ENCODE measurements at places on chromosomes 5 and 9. TPM values are rescaled to one million over a fixed set of nuclear protein-coding genes. Genes with fewer than 3 reads are reported as not detected.

DNA sequence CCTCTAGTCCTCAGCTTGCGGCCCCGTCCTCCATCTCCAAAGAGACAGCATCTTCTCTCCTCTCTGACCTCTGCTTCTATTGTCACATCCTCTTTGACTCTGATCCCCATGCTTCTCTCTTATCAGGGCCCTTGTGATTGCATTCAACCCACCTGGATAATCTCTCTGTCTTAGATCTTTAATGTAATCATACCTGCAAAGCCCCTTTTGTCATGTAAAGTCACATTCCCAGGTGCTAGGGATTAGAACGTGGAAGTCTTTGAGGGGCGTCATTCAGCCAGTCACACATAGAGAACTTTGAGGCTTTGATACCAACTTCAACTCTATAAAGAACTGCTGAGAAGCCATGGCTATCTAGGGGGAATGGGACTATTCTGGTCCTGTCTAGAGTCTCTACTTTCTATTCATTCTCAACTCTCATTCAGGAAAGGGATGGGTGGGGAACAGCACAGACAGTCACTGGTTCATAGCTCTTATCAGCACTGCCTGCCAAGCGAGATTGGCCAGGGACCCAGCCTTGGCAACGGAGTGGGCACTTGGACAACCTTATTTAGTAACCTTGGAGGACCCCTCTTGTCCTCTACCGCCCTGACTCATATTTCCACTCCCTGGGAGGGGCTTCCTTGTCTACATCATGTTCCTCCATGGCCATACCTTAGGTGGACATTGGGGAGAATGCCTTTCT lies 29.0 kb downstream of the TAS2R1 start:
- H3K36me3 ChIP-seq = no peaks in the 10 kb centered on the region
- no peak for DNase-seq
- H3K27ac ChIP-seq = no peak overlapping the region
- no peaks in the 10 kb centered on the region for H3K27me3 ChIP-seq
- H3K4me1 ChIP-seq = no peaks in the 10 kb centered on the region

- H3K27me3 ChIP-seq = no peaks in the 10 kb centered on the region
- no peak overlapping the region for H3K4me3 ChIP-seq
- no peaks in the 10 kb centered on the region for H3K4me1 ChIP-seq
- DNase-seq = no peak
These were observed 179.7 kb downstream of the PAPPA start for GRCh38 chr9:116333254-116333653.

DNA sequence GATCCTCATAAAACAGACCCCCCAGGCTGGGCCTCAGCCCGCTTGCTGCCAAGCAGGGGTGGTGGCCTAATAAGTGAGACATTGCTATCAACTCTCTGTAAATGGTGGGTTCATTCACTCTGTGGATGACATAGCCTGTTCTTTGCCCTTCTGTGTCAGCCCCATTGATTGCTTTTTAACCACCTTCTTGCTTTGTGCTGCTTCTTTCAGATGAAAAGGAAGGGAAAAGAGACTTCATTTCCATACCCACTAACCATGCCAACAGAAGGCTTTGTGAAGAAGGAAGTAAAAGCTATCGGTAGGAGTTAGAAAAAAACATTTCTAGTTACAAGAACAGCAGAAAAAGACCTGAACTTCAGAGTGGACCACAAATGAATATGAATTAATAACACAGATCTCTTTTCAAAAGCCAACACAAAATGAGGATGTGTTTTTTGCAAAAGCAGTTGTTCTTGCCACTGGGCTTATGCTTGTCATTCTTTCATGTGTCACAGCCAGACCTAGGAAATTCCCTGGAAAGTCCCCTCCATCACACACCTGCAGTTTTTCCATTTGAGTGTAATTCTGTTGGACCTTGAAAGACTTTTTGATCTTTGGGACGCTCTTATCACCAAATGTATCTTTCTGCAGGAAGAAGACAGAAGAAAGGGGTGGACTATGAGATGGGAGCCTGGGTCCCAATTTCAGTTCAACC lies 507.7 kb downstream of the CCDC171 start:
- H3K4me1 ChIP-seq = peaks cover 5% of the 10 kb centered on the region
- H3K36me3 ChIP-seq = no peaks in the 10 kb centered on the region
- H3K4me3 ChIP-seq = no peak overlapping the region
- no peak for DNase-seq
- no peaks in the 10 kb centered on the region for H3K27me3 ChIP-seq
- H3K27ac ChIP-seq = no peak overlapping the region

DNA sequence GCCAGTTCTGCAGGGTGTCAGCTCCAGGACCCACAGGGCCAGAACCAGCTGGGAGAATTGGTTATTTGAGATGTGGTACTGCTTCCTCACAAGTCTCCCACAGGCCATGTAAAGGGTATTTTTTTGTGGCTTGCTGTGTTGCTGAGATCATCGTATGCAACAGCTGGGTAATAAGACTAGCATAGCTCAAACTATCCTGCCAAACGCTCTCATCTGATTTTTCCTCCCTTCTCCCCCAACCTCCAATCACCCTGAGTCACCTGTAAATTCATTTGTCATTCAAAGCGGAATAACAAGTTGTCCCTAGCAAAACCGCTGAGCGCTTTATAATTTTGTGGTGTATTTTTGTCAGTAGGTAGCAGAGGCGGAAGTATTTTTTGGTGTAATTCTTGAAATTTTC lies 63.2 kb downstream of the NSG2 start:
- no peaks in the 10 kb centered on the region for H3K36me3 ChIP-seq
- DNase-seq = no peak
- H3K27me3 ChIP-seq = no peaks in the 10 kb centered on the region
- H3K4me1 ChIP-seq = no peaks in the 10 kb centered on the region

GRCh38 chr9:132054024-132054423 lies 25.6 kb downstream of the MED27 start:
- H3K27me3 ChIP-seq = no peaks in the 10 kb centered on the region
- no peak for DNase-seq
- no peak overlapping the region for H3K4me3 ChIP-seq

DNA sequence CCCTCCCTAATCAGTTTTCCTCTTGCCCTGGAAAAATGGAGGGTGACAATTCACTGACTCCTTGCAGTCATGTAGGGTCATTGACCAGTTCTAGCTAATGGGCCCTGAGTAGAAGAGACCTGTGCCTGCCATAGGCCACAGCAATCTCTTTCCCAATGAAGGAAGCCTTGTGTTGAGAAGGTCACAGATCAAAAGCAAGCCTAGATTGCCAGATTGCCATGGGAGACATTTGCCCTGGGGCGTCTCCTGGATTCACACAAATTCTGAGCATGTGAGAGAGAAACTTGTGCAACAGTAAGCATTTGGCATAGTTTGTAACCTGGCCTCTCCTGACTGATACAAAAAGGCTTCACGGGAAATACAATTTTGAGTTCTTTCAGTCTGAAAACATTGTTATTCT lies 148.0 kb downstream of the NUDT12 start:
- no peak overlapping the region for H3K27ac ChIP-seq
- H3K4me1 ChIP-seq = no peaks in the 10 kb centered on the region
- no peaks in the 10 kb centered on the region for H3K36me3 ChIP-seq
- DNase-seq = no peak

DNA sequence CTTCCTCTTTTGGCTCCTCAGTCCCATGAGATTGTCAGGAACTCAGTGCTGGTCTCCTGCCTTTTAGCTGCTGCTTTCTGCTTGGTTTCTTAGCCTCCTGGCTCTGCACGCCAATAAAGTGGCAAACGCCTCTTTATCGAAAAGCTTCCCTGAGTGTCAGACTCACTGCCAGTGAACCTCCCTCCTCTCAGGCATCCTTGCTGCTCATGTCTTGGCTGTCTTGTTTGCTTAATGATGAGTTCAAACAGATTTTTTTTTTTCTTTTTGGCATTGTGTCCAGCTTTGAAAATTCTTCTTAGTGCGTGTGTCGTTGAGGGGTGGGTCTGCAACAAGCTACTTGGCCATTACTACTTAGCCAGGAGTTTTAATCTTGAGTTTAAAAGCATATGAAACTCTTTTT lies 14.9 kb downstream of the RASGRF2 start:
- H3K4me3 ChIP-seq = no peak overlapping the region
- H3K36me3 ChIP-seq = no peaks in the 10 kb centered on the region
- peaks cover 5% of the 10 kb centered on the region for H3K4me1 ChIP-seq
- H3K27me3 ChIP-seq = no peaks in the 10 kb centered on the region
- no peak for DNase-seq

DNA sequence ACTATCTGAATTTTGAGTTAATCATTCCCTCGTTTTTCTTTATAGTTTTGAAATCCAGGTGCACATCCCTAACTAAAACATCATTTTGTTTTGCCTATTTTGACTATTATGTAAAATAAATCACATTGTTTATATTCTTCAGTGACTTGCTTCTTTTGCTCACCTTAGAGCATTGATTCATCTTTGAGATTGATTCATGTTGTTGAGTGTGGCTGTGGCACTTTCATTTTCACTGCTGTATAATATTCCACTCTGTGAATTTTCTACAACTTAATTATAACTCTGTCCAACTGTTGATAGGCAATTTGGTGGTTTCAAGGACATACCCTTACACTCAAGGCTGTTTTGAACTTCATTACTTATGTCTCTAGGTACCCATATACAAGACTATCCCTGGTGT lies 12.5 kb downstream of the NKX2-5 start:
- no peak overlapping the region for H3K27ac ChIP-seq
- H3K4me3 ChIP-seq = no peak overlapping the region
- no peaks in the 10 kb centered on the region for H3K4me1 ChIP-seq
- no peaks in the 10 kb centered on the region for H3K36me3 ChIP-seq

- no peak overlapping the region for H3K27ac ChIP-seq
- H3K27me3 ChIP-seq = no peaks in the 10 kb centered on the region
- DNase-seq = no peak
- H3K4me3 ChIP-seq = no peak overlapping the region
- H3K4me1 ChIP-seq = no peaks in the 10 kb centered on the region
These were observed 131.1 kb downstream of the ZCCHC7 start for GRCh38 chr9:37251452-37251851.

DNA sequence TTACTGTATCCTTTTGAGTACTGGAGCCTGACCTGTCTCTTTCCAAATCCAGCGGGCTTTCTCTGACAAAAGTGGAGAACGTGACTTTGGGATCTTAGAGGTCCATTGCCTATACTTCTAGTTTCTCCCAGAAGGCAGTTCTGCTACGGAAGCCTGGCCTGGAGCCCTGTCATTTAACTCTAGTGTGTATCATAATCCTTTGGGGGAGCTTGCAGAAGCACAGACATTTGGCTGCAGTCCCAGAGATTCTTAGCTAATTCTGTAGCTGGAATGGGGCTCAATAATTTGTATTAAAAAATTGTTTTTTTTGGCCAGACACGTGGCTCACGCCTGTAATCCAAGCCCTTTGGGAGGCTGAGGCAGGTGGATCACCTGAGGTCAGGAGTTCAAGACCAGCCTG lies 3.0 kb downstream of the HARS2 start:
- no peak for DNase-seq
- H3K4me3 ChIP-seq = no peak overlapping the region
- H3K27me3 ChIP-seq = no peaks in the 10 kb centered on the region
- peaks cover 36% of the 10 kb centered on the region for H3K4me1 ChIP-seq
- H3K36me3 ChIP-seq = peaks cover 65% of the 10 kb centered on the region
- H3K27ac ChIP-seq = no peak overlapping the region

- no peaks in the 10 kb centered on the region for H3K36me3 ChIP-seq
- H3K27ac ChIP-seq = no peak overlapping the region
- H3K4me3 ChIP-seq = no peak overlapping the region
- DNase-seq = no peak
- H3K27me3 ChIP-seq = no peaks in the 10 kb centered on the region
These were observed 492.0 kb upstream of the MEF2C start for GRCh38 chr5:89374818-89375521.

DNA sequence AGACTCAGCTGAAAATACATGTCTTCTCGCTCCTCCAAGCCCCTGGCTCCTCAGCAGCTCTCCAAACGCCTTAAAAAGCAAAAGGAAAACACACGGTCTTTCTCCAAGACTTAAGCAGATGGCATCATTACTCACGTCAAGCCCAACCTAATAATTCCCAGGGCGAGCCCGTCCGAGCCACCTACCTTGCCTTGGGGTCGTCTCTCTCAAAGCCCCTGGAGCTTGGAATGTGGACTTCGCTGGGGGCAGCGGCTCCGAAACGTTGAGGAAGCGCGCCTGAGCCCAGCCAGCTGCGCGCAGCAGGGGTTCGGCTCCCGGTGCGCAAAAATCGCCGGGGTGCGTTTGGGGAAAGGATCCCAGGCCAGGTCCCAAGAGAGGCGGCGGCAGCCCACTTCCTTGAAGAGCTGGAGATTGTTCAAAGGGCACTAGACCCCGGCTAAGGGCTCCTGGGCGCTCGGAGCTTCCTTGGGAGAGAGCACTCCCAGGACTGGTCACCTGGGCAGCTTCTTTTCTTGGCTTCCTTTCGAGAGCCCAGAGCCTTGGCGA lies 395 bp downstream of the DRD1 start:
- no peaks in the 10 kb centered on the region for H3K36me3 ChIP-seq
- DNase-seq = no peak
- no peak overlapping the region for H3K27ac ChIP-seq
- H3K4me3 ChIP-seq = no peak overlapping the region
- peaks cover 5% of the 10 kb centered on the region for H3K4me1 ChIP-seq

- H3K27me3 ChIP-seq = no peaks in the 10 kb centered on the region
- no peaks in the 10 kb centered on the region for H3K4me1 ChIP-seq
- H3K36me3 ChIP-seq = peaks cover 7% of the 10 kb centered on the region
These were observed 47.2 kb downstream of the XRCC4 start for GRCh38 chr5:83124593-83124992.

- no peak overlapping the region for H3K27ac ChIP-seq
- no peak overlapping the region for H3K4me3 ChIP-seq
- peaks cover 7% of the 10 kb centered on the region for H3K27me3 ChIP-seq
- H3K36me3 ChIP-seq = no peaks in the 10 kb centered on the region
- DNase-seq = no peak
These were observed 3.3 kb downstream of the SGCD start for GRCh38 chr5:156330141-156330870.

- H3K27ac ChIP-seq = no peak overlapping the region
- no peaks in the 10 kb centered on the region for H3K27me3 ChIP-seq
- no peaks in the 10 kb centered on the region for H3K4me1 ChIP-seq
- H3K36me3 ChIP-seq = peaks cover 71% of the 10 kb centered on the region
- H3K4me3 ChIP-seq = no peak overlapping the region
- DNase-seq = no peak
These were observed 89.6 kb downstream of the RIC1 start for GRCh38 chr9:5718296-5719032.

GRCh38 chr5:1027631-1028441 lies 19.2 kb downstream of the NKD2 start:
- DNase-seq = no peak
- H3K4me3 ChIP-seq = no peak overlapping the region
- no peaks in the 10 kb centered on the region for H3K36me3 ChIP-seq
- no peaks in the 10 kb centered on the region for H3K4me1 ChIP-seq
- H3K27ac ChIP-seq = no peak overlapping the region
- H3K27me3 ChIP-seq = no peaks in the 10 kb centered on the region

Gene SPATA6L
- total RNA-seq = 0.83 TPM

Gene SLC34A3
- total RNA-seq = not detected
